ENCODE measurements at places on chromosomes 3 and 15.

- DNase-seq, result no peak
Measured at GRCh38 chr15:77037388-77038209, 33.3 kb downstream of the TSPAN3 start.

DNA sequence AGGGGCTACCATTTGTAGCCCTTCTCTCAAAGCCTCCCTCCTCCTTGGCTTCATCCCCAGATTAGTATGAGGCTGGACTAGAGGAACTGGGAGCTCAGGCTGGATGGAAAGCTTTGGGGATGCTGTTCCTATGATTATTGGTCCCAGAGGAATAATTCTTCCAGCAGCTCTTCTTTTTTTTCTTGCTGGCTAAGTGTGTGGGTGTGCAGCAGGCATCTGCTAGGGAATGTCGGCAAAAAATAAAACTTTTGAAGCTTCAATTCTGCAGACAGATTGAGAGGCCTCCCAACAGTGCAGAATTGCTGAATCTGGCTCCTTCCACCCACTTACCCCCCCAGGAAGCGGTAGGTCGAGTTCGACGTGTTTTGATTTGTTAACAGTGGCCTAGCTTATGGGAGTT, 138.5 kb upstream of the ANKRD28 start:
- no peak for DNase-seq

GRCh38 chr3:56909349-56909748, 107.6 kb upstream of the ARHGEF3 start:
- no peak for DNase-seq

GRCh38 chr3:10142707-10143560, 1.4 kb downstream of the VHL start:
- DNase-seq, result no peak

GRCh38 chr3:175983379-175983778, 1124.2 kb downstream of the NAALADL2 start:
- no peak for DNase-seq

- DNase-seq, result no peak
Measured at GRCh38 chr3:26963361-26963743, 340.8 kb downstream of the LRRC3B start.

- no peak for DNase-seq
Measured at GRCh38 chr15:44468709-44469385, 41.4 kb downstream of the CTDSPL2 start.

All from activated naive CD4-positive, alpha-beta T cell (primary cell).